ENCODE measurements at places on chromosomes 7 and 10.

DNA sequence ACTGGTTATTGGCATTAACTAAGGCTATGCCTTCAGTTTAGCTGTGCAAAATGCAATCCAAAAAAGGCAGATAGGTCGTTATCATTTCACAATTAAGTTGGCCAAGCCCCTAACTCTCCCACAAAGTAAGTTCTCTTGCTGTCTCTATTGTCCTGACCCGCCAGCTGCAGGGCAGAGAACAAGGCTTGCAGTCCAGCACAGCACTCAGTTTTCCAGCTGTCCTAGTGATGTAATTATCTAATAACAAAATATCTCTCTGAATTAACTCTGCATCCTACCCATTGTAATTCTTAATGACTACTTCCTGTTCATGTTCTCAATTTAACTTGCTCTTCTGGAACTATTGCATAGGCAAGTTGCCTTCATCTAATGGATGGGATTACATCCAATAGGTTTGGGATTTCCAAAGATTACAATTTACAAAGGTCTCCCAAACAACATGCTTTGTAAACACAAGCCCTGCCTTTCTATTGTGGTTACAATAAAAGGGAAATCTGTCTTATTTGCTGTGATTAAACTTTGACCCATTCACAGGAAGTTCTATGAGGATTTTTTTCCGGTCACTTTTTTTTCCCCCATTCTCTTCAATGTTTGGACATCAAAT lies 55.2 kb downstream of the CDK6 start:
- DNase-seq, result no peak

- no peak for DNase-seq
These were observed 17.5 kb upstream of the TEX36 start for GRCh38 chr10:125700355-125700911.

GRCh38 chr10:91091780-91092179 lies 128.7 kb upstream of the PCGF5 start:
- no peak for DNase-seq

DNA sequence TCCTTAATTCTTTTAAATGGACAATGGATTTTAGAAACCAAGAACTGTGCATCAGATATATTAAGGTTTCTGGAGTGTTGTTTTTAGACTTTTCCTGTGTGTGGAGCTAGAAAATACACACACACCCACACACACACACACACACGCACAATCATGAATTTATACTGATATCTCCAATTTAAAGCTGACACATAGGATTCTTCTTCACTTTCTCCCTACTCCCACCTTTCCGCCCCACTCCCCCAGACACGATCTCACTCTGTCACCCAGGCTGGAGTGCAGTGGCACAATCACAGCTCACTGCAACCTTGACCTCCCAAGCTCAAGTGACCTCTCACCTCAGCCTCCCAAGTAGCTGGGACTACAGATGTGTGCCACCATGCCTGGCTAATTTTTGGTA lies 100.3 kb downstream of the EPC1 start:
- DNase-seq, result no peak

DNA sequence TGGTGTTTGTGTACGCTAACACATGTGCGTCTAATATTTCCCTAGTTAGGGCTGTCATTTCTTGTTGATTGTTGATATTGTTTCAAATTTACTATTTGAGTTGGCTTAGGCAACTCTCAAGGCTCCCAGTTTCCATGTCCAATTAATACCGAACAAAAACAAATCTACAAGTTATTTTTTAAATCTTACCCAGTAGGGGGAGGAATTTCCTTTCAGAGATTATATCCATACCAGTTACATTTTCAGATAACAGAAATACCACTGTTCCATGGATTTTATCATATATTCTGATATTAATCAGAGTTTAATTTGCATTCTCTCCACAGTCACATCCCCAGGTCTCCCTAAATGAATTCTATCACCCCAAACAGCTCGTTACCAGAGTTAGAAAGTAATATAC lies 7.2 kb upstream of the AKR1B10 start:
- no peak for DNase-seq

DNA sequence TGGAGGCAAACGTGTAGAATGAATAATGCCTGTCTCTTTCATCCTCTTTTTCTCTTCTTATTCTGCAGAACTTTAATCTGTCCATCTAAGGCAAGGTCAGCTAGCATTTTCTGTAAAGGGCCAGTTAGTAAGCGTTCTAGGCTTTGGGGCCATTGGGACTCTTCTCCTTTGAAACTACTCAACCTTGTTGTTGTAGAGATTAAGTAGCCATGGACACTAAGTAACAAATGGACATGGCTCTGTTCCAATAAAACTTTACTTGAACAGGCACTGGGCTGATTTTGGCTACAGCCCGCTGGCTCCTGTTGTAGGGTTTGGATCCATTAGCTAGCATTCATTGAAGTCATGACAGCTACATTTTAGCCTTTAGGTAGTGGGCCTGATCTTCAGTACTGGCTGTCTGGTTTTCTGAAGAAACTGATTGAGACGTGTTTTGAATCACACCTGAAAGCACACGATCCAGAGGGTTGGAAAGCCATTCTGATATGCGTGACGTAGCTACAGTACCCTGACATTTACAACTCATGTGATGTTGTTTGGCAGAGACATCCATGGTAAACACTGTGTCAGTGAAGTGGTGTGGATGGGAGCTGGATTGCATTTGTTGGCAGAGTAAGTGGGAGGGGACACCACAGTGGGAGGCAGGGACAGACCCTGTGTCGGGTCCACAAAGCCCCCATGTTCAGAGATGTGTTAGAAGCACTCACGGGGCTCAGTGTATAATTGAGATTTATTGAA lies 92.5 kb downstream of the MTPN start:
- DNase-seq, result no peak

- DNase-seq, result no peak
These were observed 656 bp downstream of the ASIC3 start for GRCh38 chr7:151048911-151049463.

DNA sequence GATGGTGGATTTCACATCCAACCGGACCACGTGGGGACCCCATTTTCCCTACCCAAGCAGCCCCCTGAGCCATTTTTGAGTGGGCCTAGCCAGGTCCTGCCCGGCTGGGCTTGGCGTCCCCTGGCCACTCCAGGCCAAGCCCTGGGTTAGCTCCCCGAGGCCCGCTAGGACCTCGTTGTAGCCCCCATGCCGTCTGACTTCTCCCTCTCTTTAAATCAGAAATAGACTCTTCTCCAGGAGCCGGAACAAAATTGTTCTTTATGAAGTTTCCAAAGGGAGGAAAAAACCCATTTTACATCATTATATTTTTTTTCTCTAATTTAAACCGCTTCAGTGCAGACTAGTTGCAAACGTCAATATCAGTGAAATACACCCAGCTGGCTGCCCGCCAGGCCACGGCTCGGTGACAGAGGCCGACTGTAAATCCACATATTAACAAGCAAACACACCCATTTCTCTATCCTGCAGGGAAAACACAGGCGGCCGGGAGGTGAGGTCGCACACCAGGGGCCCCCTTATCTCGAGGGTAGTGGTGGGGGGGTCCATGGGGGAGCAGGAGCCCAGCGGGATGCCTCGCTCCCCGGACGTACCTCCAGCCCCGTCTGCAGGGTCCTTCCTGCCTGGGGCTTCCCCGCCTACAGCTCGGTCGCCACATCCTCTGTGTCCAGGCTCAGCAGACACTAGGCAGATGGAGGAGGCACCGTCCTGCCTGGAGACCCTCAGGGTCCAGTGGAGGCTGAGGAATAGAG lies 72.7 kb downstream of the ELFN1 start:
- no peak for DNase-seq

GRCh38 chr10:17179002-17179401 lies 22.5 kb downstream of the TRDMT1 start:
- no peak for DNase-seq

DNA sequence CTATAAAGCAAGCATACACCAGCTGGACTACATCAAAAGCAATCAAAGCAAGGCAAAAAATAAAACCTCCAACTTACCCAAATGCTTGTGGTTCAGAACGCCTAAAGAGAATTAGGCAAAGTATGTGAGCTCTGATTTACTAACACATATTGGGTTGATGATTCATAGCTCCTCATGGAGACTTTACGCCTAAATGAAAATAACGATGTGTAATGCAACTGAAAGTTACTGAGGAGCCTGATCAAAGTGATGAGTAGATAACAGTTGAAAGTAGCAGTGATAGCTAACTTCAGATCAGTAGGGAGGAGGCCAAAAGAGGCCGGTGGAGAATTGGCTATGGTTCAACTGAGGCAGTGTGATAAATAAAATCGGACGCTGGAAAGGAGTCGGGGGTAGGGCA lies 85.0 kb downstream of the MPP7 start:
- DNase-seq, result no peak

DNA sequence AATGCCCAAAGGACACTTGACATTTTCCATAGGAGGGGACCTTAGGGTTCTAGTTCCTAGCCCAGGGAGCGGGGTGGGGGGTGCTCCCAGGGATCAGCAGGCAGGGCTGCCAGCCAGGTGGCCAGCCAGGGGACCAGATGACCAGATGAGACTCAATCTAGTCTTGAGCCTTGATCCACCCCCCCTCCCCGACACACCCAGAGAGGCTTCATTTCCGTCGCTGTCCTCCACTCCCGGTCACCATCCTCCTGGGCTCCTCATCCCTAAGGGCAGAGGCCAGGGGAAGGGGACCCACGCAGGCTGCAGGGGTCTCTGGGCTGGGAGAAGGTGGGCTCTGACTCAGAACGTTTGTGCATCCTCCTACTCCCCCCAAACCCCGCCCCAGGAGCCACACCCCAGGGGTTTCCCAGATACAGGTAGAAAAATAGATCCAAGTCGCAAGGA lies 1.0 kb downstream of the STX1A start:
- no peak for DNase-seq

DNA sequence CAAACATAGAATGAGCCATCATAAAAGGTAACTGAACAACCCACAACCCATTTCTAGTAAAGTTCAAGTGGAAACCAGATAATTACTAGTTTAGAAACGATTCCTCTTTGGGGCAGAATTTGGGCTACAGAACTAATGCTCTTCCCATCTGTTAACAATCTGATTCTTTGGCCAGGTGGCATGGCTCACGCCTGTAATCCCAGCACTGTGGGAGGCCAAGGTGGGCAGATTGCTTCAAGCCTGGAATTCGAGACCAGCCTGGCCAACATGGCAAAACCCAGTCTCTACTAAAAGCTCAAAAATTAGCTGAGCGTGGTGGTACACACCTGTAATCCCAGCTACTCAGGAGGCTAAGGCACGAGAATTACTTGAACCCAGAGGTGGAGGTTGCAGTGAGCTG lies 18.5 kb downstream of the CYP51A1 start:
- no peak for DNase-seq

GRCh38 chr10:69224862-69225657 lies 4.9 kb downstream of the HKDC1 start:
- DNase-seq, result no peak

DNA sequence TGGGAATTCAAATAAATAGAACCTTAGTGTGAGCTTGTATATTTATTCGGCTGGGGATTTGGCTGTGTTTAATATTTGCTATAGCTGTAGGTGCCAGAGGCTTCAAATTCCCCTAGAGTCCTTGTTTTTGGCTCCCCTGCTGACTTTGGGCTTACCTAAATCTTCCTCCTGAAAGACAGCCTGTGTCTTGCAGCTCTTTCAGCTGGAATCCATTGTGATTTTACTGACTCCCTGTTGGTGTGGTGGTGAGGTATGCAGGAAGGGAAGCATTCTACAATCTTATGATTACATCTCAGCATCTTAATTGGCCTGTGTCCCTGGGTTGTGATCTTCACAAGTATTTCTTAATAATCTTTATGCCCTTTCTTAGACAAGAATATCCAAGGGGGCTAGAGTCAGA lies 25.9 kb downstream of the FOXI2 start:
- DNase-seq, result no peak

- DNase-seq, result no peak
These were observed 59.0 kb upstream of the NPVF start for GRCh38 chr7:25287291-25287690.

DNA sequence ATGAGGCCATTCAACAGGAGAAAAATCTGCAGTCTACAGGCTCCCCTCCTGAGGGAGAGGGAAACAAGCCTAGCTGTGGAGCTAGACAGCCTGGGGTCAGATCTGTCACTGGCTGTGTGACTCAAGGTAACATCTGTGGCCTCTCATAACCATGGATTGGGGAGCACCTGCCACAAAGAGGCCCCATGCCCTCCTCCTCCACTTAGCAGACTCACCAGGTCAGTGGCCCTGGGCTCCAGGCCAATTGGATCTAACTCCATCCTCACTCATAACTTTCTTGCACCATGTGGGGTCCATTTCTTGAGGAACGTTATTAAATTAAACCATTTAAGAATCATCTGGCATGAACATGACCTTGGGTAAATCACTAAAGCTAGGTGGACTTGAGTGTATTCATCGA lies 1.8 kb downstream of the GDF10 start:
- no peak for DNase-seq

DNA sequence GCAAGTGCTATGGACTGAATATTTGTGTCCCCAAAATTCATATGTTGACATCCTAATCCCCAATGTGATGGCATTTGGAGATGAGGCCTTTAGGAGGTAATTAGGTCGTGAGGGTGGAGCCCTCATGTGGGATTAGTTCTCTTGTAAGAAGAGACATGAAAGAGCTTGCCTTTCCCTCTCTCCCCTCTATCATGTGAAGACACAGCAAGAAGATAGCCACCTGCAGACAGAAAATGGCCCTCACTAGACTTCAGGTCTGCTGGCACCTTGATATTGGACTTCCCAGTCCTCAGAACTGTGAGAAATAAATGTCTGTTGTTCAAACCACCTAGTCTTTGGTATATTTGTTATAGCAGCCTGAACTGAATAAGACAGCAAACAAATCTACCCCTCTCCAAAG lies 75.1 kb upstream of the TBX20 start:
- no peak for DNase-seq

- peak; percentile 76 for DNase-seq
These were observed at the start of gene VWA2 for GRCh38 chr10:114239117-114239993. TSS of gene VWA2 (plus strand) at chr10:114239254. CDS start at chr10:114248714, 9,460 bp downstream.

- no peak for DNase-seq
These were observed 4.1 kb downstream of the BLNK start for GRCh38 chr10:96267234-96267705.

DNA sequence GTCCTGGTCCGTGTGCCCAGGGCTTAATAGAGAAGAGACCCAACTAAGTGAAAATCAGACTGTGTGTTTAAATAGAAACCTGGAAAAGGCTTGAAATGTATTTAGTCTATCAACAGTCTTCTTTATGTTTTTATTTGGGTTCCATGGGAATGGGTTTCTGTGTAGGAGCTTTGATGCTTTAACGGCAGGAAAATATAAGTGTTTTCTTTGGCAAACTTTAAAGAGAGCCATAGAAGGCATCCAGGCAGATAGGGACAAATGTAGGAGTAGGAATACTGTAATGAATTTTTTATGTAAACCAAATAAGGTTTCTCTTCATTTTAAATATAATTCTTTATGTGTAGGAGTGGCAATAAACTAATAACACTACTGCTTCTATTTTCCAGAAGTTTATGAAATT lies 989.0 kb downstream of the GATA3 start:
- DNase-seq, result no peak

DNA sequence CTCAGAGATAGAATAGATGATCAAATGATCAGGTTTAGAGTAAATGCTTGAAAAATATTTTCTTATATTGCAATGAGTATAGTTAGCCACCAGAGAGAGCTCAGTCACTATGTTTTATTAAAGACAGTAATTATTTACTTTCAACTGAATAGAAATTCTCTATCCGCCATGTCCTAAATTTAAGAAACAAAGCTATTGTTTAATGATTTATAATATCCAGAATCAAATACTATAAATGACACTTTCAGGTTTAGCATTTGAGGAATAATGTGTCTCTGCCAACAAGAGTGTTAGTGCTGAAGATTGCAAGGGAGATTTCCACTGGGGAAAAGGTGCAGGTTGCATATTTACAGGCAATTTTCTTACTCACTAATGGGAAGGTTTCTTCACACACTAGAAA lies 184.7 kb downstream of the DGKB start:
- no peak for DNase-seq
